ENCODE measurements at places on chromosomes 1 and 21. TPM values are rescaled to one million over a fixed set of nuclear protein-coding genes. Genes with fewer than 3 reads are reported as not detected.
A peak's percentile ranks its signal among the peaks of the same experiment; 100 is the strongest.

SV2A gene
- 16.4 TPM for total RNA-seq

ILDR2 gene
- total RNA-seq: under 0.01 TPM

MR1 gene
- 5.0 TPM for total RNA-seq

KIRREL1 gene
- total RNA-seq: 64.7 TPM

DNA sequence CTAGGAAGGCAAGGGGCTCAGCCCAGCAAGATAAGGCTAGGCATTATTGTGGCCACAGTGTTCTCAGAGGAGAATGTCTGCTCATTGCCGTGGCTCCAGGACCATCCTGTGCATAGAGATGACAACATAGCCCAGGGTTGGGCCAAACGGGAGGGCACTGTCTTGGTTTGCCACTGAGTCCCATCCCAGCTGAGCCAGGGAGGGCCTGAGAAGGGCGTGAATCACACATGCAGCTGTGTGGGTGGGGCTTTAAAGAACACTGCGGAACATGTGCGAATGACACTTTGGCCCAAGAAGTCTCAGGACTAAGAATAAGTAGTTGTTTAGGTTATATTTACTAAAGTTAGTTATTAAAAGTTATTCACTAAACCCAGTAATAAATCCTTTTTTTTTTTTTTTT lies 18.5 kb downstream of the CHAF1B start:
- DNase-seq: no peak

GRCh38 chr1:95287081-95287480 lies 53.1 kb downstream of the RWDD3 start:
- DNase-seq: no peak

GRCh38 chr21:46051821-46052675 lies 45.9 kb upstream of the COL6A2 start:
- no peak for DNase-seq

DNA sequence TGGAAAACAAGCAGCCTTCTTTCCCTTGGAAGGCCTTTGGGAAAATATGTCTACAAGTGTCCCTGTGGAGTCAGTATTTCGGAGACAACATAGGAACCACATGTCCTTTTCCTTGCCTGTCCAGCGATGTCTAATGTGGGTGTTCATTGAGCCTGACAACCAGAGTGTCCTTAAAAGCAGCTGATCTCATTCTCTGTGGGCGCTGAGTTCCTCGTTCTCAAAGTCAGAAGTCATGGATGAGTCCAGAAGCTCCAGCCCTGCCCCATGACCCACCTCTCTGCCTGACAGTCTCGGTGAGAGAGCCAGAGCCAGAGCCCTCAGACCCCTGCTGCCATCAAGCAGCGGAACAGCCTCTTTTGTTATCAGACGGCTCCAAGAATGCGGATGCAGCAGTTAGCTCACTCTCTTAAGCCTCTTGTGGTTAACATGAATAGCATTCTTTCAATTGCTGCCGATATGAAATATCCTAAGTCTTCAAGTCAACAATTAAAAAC lies 329.2 kb downstream of the TGFB2 start:
- DNase-seq: peak; percentile 83

GRCh38 chr1:94514095-94514727 lies 27.3 kb downstream of the F3 start:
- peak; percentile 24 for DNase-seq

- DNase-seq: peak; percentile 48
Observed at GRCh38 chr1:32219022-32219421, 3.1 kb downstream of the TMEM234 start.

- no peak for DNase-seq
Observed at GRCh38 chr1:226675715-226676357, 63.2 kb downstream of the ITPKB start.

DNA sequence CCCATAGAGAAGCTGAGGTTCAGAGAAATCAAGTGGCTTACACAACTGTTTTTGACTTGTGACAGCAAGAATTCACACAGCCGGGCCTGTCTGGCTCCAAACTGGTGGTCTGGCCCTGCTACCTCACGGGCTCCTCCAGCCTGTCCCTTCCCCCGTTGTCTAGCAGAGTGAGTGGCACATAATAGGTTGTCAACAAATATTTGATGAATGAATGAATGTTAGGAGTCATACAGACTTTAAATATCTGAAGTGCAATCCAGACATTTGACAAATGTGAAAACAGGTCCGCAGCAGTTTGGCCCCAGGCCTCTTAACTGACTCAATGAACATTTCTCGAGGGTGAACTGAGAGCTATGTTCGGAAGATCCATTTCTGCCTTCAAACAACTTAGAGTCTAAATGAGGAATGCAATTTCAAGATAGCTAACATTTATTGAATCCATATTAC lies 1.1 kb upstream of the RHOC start:
- DNase-seq: no peak

GRCh38 chr1:26538480-26539412 lies 9.2 kb downstream of the RPS6KA1 start:
- peak; percentile 26 for DNase-seq

- peak; percentile 96 for DNase-seq
Observed at GRCh38 chr1:63731117-63732043, 42.4 kb upstream of the ROR1 start.

- DNase-seq: no peak
Observed at GRCh38 chr1:193113258-193113991, 8.2 kb upstream of the GLRX2 start.

DNA sequence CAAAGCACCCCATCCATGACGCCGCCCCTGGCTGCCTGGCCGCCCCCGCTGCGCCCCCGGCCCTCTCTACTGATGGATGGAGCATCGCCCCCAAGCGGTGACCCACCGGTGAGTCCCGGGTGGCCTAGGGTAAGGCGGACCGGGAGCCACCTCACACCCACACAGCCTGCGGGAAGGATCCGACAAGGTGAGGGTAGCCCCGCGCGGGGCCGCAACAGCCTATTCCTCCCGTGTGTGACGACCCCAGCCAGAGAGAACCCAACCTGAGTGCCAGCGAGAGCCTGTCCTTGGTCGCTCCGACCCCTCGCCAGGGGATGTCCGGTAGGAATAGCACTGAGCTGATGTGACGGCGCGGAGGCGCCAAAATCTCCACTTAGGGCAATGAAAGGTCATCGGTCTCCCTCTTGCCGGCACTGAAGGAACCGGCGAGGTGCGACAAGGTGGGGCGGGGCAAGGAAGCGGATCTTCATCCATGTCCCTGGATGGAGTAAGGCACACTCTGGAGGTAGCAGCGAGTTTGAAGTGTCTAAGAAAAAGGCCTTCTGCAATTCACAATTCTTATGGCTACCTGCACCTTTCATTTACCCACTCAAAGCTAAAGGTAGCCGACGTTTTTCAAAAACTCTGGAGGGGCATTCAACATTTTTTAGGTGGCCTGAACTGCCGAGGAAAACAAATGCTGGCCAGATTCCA lies 19.7 kb upstream of the CHIA start:
- DNase-seq: no peak

- DNase-seq: peak; percentile 10
Observed at GRCh38 chr1:10663678-10664035, 132.8 kb downstream of the CASZ1 start.

Data from IMR-90 (cell line).